ENCODE measurements at places on chromosomes 5 and 9.

DNA sequence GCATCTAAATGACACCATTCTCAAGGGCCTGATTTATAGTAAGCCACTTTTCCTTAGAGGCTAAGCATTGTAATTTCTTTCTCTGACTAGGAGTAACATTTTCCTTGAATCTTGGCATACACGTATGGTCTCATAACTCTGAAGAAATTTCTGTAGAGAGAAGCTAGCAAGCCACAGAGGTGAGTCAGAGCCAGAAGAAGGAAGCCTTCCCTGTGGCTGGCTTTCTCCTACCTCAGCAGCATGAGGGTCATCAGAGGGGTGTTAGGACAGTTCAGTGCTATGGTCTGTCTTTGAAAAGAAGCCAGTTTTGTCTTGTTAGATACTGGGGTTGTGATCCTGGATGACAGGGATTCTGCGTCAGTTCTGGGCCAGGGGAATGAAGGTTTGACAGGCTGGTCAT is 3.2 kb downstream of the SNX30 start:
- DNase-seq: no peak

DNA sequence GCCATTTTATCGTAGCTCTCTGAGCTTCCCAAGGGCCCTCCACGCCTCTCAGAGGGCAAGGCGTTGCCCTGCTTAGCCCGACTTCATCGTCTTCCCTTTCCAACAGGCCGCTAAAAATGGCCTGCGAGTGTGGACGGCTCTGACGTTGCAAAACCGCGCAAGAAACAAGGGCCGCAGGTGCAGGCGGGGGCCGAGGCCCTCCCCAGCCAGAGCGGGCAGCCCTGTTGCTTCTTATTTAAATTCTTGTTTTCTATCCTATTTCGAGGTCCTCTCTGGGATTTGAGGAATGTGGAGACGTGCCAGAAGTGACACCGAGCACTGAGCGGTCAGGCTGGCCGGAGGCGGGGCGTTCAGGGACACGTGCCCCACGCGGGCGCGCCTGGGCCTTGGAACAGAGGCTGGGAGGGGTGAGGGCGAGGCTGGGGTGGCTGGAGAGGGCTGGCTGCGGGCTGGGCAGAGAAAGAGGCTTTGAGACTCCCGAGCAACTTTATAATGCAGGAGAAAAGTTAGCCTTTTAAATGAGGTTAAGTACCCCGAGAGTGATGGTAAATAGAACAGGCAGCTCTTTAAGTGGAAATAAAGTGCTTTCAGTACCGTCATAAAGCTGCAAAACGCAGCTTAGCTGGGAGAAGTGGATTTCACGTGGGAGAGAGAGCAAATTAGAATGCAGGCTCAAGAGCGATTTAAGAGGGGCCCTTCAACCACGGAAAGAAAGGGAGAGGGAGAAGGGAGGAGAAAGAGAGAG is 243.6 kb downstream of the AUH start:
- no peak for DNase-seq

DNA sequence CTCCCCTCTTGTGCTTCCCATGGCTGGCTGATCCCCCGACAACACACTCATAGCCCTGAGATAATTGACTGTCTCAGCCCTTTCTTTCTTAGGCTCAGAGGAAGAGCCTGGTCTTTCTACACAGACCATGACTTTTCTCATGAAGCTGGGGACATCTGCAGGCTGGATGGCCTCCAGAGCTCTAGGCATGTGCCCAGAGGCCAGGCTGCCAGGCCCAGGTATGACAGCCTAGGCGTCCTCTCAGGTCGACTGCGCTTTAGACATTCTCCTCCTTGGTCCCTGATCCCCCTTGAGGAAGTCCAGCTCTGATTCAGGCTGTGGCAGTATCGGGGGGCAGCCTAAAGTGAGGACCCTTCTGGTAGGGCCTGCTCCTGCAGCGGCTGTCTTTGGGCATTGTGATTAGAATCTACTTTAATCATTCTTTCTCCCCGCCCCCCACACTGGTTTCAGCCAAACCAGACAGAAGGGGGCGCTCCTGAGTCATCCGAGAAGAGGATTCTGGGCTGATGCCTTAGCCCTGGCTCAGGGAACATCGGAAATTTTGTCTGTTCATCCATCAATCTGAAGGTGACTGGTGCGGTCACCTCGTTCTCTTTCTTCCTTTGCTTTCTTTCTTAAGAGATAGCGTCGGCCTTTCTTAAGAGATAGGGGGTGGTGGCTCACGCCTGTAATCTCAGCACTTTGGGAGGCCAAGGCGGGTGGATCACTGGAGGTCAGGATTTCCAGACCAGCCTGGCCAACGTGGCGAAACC is 66.5 kb upstream of the HSPA9 start:
- DNase-seq: peak; percentile 62

- DNase-seq: no peak
Measured at GRCh38 chr9:136720251-136720897, 8.0 kb downstream of the DIPK1B start.

DNA sequence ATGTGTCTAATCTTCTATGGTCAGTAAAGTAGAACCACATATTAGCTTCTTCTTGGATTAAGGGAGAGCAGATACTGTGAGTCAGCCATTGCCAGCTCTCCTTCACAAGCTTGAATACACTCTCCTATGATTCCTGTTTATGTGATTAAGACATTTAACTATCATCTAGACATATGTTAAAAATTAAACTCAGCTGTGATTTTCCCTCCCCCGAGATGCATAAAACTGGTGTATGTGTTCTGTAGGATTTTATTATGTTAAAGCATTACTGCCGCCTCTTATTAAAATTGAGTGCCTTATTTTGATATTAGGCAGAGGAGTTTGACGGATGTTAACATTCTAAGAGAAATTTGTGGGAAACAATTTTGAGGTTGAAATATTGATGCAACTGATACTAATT is 114.6 kb downstream of the ACTBL2 start:
- DNase-seq: no peak

DNA sequence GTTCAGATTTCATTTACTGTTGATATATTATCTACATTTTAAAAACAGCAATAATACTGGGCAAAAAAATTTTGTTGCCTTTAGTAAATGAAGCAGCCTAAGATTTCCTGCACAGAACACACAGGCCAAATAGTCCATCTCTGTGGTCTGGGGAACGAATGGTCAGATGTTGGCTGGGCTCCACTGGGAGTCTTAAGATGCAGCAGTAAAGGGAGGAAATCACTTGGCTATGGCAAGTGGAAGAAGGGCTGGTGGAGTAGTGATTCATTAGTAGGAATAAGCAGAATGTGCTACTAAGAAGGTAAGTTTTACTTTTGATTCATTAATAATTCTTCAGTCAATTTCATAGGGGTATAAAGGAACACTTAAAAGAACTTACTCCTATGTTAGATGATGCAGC is 91.1 kb upstream of the ARRDC3 start:
- no peak for DNase-seq

DNA sequence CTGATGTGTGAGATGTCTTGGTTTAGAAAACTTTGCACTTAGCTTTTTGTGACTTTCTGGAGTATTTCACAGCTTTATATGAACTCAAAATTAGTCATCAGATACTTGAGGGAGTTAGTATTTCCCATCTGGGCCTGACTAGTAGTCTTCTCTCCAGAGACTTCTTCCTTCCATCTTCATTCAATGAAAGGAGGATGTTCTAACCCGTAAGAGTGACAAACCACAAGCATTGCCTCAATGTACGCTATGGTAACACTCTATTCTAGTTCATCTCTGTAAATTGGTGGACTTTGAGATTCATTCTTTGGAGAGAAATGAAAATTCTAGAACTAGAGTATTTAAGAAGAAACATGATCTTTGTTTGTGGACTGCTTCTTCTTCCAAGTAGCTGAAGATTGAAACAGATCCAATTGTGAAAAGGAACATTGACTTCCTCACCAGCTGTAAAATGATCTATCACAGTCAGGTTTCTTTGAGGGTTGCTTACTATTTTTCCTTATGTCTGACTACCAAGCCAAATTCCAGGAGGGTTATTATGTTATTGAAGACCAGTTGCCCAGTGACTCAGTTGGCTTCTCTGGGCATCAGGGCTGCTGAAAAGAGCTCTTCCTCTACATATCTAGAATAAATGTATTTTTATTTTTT is 157.6 kb downstream of the SLC12A2 start:
- no peak for DNase-seq

GRCh38 chr9:126989847-126990842 is 75.6 kb downstream of the RALGPS1 start:
- no peak for DNase-seq

DNA sequence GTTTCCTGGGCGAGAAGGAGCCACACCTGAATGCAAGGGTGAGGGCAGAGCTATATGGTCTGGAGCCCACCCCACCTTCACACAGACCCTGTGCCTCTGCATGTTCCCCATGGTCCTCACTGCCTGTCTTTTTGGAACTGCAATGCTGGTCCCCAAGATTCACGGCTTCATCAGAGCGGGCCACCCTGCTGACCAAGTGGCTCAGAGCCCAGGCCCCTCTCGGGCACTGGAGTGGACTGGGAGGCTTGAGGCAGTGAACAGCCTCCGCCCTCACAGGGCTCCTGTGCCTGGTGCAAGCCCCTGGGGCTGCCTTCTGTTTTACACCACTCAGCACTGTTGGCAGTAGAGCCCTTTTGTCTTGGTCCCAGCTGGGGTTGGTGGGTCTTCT is 143.2 kb downstream of the CACNA1B start:
- no peak for DNase-seq

GRCh38 chr5:143890487-143890886 is 78.5 kb downstream of the HMHB1 start:
- DNase-seq: no peak

DNA sequence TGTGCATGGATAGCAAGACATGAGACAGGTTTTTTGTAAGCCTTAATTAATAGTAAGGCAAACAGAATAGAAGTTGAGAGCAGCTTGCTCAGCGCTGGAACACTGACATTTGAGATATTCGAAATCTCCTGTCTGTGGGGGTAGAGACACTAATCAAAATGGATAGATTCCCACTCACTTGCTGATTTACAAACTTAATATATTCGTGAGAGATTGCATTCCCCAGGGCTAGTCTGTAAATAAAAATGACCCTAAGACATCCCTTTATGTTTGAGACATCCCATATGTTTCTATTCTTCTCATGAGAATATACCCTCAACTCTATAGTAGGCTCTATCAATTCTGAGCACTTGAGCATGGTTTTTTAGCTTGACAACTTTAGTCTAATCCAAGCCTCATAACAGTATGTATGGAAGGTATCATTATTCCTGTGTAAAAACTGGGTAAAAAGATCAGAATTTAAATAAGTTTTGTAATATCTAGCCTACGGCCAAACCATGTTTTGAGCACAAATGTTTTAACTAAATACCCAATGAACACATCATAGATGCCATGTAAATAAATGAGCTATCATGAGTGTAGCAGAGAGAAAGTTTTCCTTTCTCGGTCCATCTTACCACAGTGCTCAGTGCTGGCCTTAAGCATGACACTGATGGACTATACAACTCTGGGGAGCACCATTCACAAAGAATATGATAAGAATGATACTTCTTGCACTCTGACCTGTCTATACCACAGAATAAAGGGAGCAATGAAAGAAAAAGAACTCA is 609.2 kb downstream of the PSAT1 start:
- no peak for DNase-seq

DNA sequence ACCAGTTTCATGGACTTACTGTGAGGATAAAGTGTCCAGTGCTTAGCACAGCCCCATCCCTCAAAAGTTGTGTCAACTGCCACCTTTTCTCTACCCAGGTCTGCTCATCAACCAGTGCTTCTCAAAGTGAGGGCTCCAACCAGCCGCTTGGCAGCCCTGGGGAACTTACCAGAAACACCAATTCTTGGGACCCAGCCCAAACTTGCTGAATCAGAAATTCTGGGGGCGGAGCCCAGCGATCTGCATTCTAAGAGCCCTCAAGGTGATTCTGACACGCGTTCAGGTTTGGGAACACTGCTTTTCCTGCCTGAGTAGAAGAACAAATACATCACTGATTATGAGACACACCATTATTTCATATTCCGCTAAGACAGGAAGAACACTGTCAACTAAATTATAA is 132.0 kb downstream of the NSG2 start:
- no peak for DNase-seq

GRCh38 chr5:176806137-176806536 is 4.2 kb upstream of the UNC5A start:
- no peak for DNase-seq

- no peak for DNase-seq
Measured at GRCh38 chr5:83750749-83751148, 30.1 kb upstream of the HAPLN1 start.

DNA sequence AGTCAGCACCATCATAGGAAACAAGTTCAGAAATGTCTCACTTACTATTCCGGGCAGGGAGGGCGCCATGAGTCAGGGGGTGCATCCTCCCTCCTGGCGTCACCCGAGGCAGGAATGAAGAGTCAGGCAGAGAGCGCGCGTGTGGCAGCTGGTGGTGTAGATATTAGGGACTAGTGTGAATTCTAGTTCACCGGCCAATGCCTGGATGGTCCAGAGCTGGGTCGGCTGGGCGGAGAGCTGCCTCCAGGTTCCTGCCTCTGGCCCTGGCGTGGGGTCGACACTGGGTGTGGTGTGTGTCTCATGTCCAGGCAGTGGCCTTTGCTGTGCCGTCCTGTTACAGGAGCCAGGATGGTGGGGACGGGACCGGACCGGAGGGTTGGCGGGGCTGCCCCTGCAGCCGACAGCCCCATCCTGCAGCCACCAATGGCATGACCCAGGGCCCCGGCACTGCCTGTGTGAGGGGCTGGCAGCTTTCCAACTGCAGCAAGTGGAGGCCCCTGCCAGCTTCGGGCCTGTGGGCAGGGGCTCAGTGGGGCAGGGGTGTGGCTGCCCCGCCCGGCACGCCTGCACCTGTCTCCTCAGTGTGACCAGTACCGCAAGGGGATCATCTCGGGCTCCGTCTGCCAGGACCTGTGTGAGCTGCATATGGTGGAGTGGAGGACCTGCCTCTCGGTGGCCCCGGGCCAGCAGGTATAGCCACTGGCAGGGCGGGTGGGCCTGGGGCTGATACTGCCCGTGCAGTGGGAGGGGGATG is 9.1 kb downstream of the DIPK1B start:
- no peak for DNase-seq

- no peak for DNase-seq
Measured at GRCh38 chr9:103978396-103978795, 115.7 kb upstream of the SMC2 start.

DNA sequence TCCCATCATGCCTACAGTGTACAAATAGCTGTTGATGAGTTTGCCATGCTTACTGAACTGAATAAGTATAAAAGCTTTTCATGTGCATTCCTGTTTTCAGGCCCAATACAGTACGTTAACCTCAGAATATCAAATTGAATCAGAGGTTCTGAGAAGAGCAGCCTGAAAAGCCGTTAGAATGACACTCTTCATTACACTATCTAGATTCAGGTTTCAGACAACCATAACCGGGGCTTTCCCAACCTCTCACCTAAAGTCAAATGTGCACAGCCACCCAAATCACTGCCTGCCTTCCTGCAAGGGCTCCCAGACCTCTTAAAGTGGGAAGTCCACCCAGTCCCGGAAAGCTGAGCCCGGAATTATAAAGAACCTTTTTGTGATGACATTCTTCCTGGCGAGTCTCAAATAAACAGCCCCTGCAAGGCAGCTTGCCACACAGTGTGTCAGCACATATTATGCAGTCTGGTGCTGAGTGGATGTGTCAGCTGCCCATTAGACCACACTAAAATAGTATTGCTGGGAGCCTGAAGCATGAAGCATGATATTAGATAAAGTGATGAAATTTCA is 245.8 kb downstream of the TLE4 start:
- DNase-seq: no peak

All from stimulated activated CD8-positive, alpha-beta memory T cell treated with anti-CD3 and anti-CD28 coated beads, Interleukin-15, amount 100 ng/mL, for 48 hours (primary cell).